ENCODE measurements at places on chromosomes 6 and 20.
A peak's percentile ranks its signal among the peaks of the same experiment; 100 is the strongest.

- no peak for DNase-seq
Observed at GRCh38 chr6:90621581-90621980, 34.7 kb upstream of the MAP3K7 start.

- no peak for DNase-seq
Observed at GRCh38 chr6:129469070-129469662, 240.8 kb downstream of the ARHGAP18 start.

DNA sequence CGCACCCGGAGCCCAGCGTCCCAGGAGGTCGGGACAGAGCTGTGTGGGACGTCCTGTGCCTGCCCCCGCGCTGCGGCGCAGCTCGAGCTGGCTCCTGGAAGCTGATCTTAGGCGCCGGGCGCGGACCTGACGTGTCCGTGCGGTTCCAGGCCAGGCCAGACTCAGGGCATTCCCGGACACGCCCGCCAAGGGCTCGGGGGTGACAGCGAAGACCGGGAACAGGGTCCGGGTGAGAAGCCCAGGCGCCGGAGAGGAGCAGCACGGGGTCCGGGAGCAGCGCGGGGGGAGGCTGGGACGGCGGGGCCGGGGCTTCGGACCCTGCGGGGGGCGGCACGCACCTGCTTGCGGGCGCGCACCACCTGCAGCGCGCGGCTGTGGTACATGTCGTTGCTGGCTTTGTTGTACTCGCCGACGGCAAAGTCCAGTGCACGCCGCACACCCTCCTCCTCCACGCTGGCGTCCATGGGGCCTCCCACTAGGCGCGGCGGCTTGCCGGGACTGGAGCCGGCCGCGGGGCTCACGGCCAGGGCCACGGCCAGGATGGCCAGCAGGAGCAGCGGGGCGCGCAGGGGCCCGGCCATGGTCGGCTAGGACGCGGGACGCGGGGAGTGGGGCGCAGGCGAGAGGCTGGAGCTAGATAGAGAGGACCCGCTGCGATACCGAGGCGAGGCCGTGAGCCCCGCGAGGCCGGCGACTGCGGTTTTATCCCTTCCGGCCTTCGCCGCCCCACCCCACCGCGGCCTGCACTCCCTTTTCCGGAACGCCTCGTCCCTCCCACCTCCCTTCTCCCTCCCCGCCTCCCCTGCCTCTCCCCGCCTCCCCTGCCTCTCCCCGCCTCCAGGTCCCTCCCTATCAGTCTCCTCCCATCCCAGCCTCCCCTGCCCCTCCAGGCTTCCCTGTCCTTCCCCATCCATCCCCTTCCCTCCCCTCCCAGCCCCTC lies at the start of gene CST3:
Gene CST3, minus strand, starts transcription at position 674 of the 940 bp plus-strand sequence. Its CDS starts 93 bp downstream, at position 581.
- DNase-seq, result peak; percentile 84

DNA sequence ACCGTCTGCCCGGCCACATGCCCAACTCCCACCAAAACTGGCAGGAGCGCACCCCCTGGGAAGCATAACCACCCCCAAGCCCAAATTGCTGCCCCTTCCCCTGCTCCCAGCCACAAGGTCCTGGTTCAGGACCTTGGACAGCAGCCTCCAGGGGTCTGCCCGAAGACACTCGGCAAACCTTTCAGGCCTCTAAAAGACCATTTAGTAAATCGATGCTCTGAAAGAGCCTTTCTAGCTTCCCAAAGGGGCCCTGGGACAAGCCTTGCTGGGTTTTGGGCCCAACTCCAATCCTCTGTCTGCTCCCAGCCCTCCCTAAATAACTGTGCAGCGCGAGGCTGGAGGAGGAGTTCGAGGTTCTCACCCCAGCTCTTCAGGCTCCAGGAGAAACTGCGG lies 30.5 kb downstream of the GRM4 start:
- no peak for DNase-seq

DNA sequence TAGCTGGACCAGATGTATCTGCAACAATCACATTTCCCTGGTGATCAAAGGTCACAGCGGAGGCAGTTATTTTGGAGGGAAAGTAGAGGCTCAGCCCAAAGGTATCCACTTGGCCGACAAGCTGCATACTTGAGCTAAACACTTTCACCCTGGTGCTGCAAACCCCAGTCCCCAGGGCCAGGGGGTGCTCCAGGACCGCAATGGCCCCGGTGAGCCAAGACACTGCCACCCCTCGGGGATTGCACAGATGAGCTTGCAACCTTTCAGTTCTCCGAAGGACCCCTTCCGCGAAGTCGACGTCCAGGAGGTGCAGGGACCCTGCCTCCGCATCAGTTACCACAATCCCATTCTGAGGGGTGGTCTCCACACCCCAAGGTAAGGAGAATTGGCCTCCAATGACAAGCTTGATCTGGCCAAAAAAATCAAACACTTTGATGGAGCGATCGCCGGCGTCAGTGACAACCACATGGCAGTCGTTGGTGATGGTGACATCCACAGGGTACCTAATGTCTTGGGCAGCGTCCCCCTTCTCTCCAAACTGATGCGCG lies 823 bp downstream of the NHLRC1 start:
- no peak for DNase-seq

DNA sequence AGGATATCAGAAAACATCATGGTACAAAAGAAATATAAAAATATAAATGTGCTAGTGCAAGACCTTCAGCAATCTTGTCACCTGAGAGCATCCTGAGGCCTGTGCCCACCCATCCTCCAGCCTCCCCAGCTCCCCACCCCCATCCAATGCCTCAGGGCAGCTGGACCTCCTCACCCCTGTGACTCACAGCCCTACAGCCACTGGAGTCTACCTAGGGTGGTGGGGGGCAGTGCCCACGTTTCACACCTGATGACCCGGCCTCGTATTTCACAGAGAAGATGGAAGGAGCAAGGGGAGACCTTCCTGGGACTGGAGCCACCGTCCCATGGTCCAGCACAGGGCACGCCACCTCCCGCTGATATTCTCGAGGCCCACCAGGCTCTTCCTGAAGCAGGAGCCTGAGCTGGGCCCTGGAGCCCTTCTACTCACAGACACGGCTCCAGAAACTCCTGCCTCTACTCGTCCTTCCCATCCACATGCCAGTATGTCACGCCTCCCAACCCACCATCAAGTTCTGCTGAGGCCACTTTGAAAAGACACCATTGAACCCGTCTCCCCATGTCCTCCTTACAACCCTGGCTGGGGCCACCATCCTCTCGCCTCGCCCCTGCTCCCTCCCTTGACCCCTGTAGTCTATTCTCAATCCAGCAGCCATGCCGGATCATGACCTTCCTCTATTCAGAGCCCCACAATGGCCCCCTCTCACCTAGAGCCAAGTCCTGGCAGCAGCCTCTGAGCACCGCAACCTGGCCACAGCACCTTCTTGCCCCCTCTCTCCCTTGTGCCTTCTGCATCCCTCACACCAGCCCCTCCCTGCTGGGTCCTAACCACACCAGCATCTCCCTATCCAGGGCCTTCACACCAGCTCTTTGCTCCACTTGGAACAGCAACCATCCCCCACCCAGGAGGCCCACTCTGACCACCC lies 13.3 kb downstream of the APMAP start:
- DNase-seq, result no peak

DNA sequence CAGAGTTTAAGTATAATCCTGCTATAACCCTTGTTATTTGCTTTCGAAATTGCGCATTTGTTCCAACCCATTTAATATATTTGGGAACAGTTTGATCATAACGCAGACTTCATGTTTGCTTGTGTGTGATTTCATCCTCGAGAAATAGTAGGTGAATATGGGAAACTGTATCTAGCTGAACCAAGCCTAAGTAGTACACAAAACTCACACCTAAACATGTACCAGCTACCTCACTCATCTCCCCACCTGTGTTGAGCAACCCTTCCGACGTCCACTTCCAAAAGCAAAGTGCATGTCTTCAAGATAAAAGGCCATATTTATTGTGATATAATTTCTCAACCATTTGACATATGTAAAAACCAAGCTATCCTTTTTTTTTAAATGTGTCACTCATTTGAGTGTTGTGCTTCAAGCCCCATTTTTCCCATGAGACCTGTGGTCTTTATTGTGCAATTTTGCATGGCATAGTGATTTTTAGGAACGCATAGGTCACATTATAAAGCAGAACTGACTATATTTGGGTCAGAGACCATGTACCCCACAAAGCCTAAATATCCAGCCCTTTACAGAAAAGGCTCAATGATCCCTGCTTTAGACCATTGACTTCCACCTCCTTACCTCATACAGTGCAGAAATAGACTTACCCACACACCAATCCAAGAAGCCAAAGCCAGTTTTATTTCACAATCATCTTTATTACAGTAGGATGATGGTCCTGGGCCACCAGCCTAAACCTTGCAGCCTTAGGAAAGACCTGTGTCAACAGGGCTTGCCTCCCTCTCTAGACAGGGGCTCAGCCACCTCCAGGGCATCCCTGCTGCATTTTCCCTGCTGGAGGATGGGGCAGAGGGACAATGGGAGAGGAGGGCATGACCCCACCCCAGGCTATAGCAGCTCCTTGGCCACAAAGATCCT lies 7.1 kb downstream of the CCND3 start:
- no peak for DNase-seq

GRCh38 chr6:130890521-130890971 lies 63.3 kb downstream of the SMLR1 start:
- no peak for DNase-seq

DNA sequence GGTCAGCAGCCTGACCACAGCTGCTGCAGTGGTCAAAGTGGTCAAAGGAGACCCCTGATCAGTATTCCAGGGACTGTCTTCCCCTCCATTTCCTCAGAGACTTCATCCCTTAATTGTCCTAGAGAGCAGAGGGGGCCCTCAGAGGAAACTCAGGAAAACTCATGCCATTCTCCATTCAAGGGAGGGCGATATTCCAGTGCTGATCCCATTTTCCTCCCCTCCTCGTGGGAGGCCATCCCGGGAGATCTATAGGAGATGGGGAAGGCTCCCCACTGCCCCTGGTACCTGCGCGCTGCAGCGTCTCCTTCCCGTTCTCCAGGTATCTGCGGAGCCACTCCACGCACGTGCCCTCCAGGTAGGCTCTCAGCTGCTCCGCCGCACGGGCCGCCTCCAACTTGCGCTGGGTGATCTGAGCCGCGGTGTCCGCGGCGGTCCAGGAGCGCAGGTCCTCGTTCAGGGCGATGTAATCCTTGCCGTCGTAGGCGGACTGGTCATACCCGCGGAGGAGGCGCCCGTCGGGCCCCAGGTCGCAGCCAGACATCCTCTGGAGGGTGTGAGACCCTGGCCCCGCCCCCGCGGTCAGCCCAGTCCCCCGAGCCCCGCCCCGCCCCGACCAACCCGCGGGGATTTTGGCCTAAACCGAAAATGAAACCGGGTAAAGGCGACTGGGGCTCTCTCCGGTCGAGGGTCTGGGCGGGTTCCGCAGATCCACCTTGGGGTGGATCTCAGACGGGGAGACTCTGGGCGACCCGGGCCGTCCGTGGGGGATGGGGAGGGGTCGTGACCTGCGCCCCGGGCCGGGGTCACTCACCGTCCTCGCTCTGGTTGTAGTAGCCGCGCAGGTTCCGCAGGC lies 878 bp downstream of the HLA-C start:
- DNase-seq, result no peak

GRCh38 chr6:43980004-43980795 lies 147.1 kb downstream of the MRPL14 start:
- no peak for DNase-seq

DNA sequence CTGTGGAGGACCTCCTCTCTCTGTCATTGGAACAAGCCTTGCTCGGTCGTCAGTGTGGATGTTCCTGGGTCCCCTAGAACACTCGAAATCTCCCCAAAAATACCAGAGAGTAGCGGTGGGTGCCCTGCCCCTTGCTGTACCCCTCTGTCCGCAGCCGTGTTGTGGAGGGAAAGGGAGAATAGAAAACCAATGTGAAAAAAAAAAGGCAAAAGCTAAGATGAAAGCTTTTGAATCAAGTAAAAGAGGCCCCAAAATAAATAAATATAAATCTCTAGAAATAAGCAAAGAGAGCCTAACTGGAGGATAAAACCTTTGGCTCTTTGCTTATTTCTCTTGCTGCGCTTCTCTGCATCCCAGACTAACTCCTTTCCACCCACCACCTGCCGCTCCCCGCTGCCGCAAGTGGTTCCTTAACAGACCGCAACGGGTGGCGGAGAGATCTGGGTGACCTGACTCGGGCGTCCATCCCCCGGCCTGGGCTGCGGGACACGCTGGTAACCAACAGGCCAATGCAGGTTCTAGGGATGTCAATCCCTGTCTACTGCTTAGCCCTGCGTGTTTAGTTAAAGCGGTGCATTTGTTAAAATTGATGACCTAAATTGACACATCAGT lies 110.0 kb downstream of the GPX5 start:
- DNase-seq, result no peak

DNA sequence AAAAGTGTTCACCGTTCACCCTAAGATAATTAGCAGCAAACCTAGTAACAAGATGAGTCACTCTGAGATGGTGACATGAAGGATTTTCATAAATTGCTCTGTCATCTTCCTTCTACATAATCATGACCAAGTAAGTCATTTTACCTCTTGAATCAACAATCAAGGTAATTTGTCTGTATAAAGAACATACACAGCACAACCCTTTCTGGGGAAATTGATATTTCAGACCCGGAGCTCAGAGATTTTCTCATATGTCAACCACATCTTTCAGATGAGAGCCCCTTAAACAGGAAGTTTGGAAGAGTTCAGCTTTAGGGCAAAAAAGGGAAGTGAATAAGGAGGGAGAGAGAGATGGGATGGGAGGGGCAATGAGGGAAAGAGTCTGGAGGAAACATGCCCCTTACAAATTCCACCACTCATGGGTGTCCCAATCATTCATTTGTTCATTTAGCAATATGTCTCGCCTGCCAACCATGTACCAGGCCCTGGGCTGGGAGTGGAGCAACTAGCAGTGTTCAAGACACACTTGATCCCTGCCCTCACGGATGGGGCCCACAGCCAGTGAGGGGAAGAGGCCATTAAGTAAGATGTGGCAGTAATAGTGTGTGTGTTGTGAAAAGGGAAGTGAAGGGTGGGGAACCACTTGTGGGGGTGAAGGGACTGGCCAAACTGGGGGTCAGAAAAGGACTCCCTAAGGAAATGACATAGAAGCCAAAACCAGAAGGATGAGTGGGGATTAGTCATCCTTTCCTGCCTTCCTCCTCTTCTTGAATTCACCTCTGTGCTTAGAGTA lies 190.9 kb downstream of the MAFB start:
- no peak for DNase-seq

GRCh38 chr6:16998461-16998860 lies 103.4 kb upstream of the STMND1 start:
- DNase-seq, result no peak

- no peak for DNase-seq
Observed at GRCh38 chr6:75830959-75831885, 82.2 kb downstream of the MYO6 start.

DNA sequence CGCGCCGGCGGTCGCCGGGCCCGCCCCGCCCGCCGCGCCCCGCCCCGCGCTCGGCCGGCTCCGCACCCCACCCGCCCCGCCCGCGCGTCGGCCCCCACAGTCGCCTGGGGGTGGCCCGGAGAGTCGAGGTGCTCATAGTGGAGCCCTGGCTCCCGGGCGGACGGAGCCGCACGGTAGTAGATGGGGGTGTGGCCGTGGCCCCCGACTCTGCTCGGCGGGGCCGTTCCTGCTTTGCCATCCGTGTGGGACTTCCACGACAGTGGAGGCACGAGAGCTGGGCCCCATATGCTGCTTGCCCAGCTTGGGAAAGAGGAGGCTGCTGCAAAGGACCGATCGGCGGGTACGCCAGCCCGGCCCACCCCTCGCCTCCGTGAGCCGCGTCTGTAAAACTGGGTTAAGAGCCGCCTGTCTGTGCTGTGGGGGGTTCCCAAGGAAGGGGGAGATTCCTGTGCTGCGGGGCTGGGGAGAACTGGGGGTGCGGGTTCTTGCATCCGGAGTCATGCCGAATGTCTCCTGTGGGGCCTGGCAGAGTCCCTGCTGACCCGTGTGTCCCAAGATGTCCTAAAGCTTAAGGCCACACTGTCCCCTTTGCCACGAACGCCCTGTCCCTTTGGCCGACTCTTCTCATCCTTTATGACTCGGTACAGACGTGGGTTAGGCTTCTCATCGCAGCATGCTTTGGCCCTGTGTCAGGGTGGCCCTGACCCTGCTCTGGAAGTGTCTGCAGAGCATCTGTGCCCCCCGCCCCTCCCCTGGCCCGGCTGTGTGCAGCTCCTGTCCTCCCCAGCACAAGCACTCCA lies at the start of gene OPRL1:
Gene OPRL1, plus strand, starts transcription at position 70 of the 800 bp plus-strand sequence. CDS start 12,639 bp downstream, outside the sequence.
- DNase-seq, result no peak
